RWPE2 (cell line): ENCODE measurements at places on chromosomes 1 and 21.

- DNase-seq = no peak
Observed at GRCh38 chr1:98906809-98907208, 97.9 kb downstream of the PLPPR5 start.

DNA sequence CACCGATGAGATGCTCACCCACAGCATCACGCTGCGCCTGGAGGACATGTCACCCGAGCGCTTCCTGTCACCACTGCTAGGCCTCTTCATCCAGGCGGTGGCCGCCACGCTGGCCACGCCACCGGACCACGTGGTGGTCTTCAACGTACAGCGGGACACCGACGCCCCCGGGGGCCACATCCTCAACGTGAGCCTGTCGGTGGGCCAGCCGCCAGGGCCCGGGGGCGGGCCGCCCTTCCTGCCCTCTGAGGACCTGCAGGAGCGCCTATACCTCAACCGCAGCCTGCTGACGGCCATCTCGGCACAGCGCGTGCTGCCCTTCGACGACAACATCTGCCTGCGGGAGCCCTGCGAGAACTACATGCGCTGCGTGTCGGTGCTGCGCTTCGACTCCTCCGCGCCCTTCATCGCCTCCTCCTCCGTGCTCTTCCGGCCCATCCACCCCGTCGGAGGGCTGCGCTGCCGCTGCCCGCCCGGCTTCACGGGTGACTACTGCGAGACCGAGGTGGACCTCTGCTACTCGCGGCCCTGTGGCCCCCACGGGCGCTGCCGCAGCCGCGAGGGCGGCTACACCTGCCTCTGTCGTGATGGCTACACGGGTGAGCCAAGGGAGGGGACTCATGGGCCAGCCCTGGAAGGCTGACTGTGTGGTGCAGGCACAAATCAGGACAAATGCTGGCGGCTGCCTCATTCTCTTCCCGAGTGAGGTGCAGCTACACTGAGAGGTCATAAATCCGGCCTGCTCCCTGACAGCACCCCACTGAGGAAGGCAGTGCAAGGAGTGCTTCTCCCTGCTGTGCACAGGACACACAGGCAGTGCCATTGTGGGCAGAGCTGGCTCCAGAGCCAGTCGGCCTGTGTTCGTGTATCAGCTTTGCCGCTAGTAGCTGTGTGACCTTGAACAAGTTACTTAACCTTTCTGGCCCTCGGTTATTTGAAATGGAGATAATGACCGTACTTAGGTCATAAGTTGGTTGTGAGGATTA is 9.4 kb downstream of the CELSR2 start:
- DNase-seq = no peak

GRCh38 chr1:84259376-84259775 is 42.1 kb upstream of the SAMD13 start:
- no peak for DNase-seq

- no peak for DNase-seq
Observed at GRCh38 chr21:31184459-31184858, 146.2 kb upstream of the KRTAP19-8 start.

DNA sequence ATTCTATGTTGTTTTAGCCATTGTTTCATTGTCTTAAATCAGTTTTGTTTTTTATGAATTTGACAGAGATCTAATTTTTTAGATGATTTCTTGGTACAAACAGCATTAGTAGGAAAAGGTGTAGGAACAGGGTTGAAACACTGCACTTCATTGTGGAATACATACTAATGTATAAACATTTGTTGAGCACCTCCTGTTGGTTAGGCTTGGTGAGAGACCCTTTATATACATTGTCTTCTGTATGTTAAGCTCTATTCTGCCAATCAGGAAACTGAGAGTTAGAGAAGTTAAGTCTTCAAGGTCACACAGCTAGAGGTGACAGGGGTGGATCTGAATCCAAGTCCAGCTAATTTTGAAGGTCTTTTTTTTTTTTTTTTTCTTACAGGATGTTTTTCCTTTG is 192.7 kb downstream of the VPS13D start:
- no peak for DNase-seq
